ENCODE measurements at places on chromosomes 16 and 17.

GRCh38 chr17:38510421-38511149 lies 82.3 kb downstream of the ARHGAP23 start:
- DNase-seq, result no peak

- DNase-seq, result no peak
These were observed 195.5 kb downstream of the HAPSTR1 start for GRCh38 chr16:9286930-9287329.

GRCh38 chr17:51454456-51454978 lies 194.2 kb downstream of the UTP18 start:
- DNase-seq, result no peak

DNA sequence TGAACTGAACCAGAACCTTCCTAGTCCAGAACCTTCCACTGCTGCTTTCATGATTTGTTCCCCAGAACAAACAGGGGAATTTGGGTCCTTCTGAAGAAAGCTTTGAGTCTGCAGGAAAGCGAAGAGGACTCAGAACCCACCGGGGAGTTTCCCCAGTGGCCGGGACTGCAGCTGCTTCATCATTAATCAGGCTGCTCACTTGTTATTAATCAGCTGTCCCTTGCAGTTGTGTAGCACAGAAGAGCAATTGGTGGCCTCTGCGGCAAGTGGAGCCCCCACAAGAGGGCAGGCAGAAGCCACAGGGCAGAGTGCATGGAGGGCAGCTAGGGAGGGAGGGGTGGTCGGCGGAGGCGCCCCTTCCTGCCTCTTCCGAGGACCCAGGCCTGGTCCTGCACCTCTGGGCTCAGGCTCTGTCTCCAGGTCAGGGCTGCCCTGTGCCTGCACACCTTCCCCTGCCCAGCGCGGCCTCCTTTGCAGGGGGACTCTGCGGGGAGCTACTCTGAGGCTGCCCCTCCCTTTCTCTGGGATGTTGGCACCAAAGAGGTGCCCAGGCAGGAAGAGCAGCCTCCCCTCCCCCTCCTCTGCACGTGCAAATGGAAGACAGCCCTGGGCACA lies 6.9 kb downstream of the CCL17 start:
- no peak for DNase-seq

DNA sequence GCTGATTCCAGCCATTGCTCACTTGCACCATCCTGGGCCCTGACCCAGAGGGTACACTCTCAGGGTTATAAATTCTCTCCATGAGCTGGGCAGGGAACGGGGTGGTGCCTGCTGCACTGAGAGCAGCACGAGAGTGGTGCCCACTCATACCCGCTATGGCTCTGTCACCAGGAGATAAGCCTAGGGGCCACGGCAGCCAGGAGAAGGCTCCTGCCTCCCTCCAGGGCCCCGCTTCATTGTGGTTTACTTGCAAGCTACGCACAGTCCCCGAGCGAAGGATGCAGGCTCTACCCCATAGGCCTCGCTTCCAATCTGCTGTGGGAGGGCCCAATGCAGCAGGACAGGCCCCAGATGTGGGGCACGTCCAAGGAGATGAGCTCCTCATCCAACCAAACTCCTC lies 48.5 kb downstream of the VAC14 start:
- DNase-seq, result no peak

- no peak for DNase-seq
These were observed 47.4 kb downstream of the KATNIP start for GRCh38 chr16:27597361-27597760.

- DNase-seq, result no peak
These were observed 12.1 kb downstream of the ZNF668 start for GRCh38 chr16:31061813-31062440.

GRCh38 chr17:75832164-75832651 lies 12.0 kb downstream of the UNC13D start:
- DNase-seq, result no peak

DNA sequence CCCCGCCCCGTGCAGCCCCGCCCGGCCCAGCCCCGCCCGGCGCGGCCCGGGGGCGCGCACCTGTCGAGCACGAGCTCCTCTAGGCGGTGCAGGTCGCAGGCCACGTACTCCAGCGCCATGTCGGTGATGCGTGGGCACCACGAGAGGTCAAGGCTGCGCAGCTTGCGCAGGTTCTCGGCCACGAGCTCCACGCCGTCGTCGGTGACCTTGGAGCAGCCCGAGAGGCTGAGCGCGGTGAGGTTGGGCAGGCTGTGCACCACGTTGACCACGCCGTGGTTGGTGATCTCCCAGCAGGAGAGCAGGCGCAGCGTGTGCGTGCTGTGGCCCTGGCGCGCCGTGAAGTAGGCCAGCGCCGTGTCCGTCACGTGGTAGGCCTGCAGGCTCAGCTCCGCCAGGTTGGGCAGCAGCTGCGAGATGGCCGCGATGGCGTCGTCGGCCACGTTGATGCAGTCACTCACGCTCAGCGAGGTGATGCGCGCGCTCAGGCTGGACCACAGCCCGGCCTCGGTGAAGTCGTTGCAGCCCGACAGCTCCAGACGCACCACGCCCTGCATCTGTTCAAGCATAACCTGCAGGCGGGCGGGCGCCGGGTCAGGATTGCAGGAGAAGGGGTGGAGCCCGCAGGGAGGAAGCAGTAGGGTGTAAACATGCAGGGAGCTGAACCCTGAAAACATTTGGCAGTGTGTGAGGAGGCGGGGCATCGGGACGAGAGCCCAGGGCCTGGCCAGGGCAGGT lies 5.3 kb upstream of the WDR24 start:
- no peak for DNase-seq

DNA sequence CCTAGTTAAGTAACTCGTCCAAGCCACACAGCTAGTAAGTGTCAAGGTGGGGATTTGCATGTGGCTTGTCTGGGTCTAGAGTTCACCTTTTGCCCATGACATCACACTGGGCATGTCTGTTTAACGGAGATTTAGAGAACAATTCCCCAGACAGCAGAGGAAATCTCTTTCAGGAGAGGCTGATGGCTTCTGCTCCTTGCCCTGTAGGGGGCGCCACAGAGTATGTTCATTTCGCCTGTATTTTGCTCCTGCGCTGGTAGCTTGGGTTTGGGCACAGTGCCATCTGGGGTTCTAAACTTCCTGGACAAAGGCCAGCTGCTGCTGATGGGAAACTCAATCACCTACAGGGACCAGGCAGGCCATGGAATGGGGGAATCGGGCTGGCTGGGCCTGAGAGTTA lies 20.4 kb downstream of the OTOA start:
- peak; percentile 4 for DNase-seq

DNA sequence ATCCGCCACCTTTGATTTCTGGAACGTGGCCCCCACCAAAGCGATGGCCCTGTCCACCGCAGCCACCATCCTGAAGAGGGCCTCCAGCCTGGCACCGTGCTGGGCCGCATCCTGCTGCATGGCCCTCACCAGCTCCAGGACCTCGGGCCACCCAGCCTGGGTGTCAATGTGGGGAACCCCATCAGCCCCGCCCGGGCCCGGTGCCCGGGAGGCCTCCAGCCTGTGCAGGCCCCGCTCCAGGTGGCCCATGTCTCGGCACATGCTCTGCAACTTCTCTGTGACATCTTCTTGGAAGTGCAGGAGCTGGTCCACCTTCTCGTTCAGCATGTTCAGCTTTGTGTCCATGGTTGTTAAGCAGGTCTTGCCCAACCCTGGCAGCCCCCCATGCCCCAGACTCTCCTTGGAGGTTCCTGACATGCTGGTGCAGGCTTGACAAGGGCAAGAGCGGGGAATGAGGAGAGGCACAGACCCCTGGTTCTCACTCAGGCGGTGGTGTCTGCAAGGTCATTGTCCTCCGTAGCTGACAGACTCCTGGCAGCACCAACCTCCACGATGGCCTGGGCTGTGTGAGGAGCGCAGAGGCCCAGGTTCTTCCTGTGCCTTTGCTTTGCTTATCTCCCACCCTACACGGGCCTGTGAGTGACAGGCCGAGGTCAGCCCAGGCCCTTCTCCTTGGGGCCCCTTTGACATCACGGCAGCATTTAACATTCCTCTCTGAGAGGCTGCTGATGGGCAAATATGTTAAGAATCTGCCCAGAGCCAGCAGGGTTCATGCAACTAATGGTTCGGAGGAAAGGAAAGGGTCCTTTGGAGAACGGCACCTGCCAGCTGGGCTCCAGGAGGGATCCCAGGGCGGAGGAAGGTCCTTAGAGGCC lies at the start of gene MYLK3:
Gene MYLK3 (minus strand): TSS at position 568 of the 875 bp plus-strand sequence. CDS start 151 bp downstream, at position 417.
- DNase-seq, result no peak

DNA sequence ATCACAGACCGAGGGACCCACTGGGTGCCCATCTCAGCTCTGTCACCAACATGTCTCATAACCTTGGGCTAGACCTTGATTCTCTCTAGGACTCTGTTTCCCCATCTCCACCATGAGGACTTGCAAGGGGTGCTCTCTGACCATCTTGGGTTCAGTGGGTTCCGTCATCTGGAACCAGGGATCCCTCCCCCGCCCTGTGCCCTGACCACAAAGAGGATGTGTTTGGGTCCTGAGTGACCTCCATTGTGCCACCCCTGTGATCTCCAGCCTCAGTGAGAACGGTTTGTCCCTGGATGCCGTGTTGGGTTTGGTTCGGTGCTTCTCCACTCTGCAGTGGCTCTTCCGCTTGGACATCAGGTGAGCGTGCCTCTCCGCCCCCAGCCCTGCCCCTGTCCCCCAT lies 49.1 kb upstream of the CPNE2 start:
- DNase-seq, result no peak

DNA sequence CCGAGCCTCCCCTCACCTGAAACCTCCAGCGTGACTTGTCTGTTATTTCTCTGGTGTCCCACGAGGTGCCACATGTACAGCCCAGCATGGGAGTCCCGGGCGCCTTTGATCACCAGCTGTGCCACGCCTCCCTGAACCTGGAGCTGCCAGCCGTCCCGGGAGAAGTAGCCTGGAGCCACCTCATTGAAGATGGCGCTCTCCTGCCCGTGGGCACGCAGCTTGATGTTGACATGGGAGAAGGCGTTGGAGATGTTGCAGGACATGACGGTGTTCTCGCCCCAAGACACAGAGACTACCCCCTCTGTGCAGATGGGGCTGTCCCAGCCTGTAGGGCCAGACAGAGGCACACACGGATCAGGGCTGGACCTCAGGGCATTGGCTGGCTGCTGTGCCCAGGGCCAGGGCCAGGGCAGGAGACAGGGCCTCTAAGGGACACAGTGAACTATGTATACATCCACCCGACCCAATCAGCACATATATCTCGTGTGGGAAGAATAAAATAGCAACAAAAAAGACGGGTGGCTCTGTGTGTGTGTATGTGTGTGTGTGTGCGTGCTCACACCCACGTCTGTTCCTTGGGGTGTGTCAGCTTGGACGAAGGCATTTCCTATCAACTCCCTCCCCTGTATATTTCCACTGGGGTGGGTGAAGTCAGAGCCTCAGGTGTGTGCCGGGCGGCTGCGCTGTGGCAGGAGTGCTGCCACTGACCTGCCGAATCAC lies 7.3 kb upstream of the CD7 start:
- DNase-seq, result no peak

DNA sequence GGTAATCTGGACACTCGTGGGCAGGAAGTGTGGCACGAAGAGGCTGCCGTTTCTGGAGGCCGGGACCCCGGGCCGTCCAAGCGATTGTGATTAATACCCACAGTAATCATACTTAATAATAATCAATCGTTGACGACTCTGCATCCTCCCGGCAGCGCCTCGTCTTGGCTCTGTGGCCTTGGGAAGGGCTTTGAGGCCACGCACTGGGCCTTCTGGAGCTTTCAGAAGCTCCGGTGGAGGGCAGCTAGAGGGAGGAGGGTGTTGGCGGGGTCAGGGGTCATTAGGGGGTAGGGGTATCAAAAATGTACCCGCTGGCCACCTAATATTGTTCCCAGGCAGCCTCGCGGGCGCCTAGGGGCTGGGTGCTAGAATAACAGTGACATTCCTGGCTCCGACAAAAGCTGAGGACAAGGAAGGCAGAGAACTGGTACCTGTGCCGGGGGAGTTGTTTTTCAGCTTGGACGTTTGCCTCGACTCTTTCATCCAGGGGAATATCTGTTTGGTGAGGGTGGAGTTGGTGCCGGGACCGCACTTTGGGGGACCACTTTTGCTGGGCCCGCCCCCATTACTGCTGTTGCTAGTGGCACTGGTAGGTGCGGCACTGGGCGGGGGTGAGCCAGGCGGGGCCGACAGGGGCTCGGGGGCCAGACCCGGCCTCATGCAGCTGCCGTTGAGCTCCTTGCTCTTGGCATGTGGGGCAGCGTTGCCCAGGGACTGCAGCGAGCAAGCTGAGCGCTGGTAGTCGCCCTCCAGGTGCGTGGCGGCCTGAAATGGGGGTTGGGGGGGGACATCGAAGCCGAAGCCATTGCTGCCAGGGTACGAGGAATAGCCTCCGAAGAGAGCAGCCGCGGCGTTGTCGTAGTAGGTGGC lies 6.9 kb upstream of the HOXB2 start:
- DNase-seq, result no peak

GRCh38 chr16:62149631-62150030 lies 113.4 kb upstream of the CDH8 start:
- no peak for DNase-seq

DNA sequence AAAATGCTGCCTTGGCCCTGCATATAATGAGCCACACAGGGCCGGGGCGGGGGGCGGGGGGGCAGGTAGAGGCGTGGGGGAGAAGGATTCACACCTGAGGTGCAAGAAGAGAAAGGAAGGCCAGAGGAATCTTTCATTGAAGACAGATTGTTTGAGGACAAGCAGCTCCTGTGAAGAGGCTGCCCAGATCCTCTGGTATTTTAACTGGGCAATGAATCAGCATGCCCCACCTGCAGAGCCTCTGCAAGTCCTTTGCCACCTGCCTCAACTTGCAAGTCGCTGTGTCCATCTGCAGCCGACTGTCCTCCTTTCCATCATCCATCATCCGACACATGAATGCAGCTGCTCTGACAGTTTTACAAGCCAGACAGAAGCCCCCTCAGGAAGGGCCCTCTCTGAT lies 1.2 kb upstream of the SOST start:
- no peak for DNase-seq

DNA sequence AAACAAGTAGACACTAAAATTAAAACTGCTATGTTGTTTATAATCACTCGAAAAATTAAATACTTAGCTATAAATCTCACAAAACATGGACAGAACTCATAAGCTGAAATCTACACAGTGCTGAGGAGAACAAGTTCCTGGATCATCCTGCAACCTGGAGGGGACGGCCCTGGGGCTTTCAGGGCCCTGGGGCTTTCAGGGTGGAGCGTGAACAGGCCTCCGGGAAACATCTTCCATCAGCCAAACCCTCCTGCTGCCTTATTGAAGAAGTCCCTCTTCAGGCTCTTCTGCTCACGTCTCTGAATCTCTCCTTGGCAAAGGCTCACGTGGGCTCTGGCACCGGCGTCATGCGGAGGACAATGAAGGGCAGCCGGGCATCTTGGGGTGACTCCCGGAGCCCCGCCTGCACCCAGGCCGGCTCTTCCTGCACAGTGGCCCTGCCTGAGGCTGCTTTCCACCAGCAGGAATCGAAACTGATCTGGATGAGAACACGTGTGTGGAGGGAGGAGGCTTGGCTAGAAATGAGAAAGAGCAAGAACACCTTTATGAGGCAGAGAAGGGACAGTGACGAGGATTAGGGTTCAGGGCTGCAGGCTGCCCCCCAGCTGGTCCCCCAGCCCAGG lies 127.3 kb downstream of the CDRT15L2 start:
- no peak for DNase-seq
